ENCODE measurements at places on chromosomes 2 and 18.

GRCh38 chr18:79544386-79544963 is 135.1 kb upstream of the CTDP1 start:
- DNase-seq, result no peak

- DNase-seq, result no peak
These were observed 4.9 kb downstream of the IRS1 start for GRCh38 chr2:226794751-226795171.

DNA sequence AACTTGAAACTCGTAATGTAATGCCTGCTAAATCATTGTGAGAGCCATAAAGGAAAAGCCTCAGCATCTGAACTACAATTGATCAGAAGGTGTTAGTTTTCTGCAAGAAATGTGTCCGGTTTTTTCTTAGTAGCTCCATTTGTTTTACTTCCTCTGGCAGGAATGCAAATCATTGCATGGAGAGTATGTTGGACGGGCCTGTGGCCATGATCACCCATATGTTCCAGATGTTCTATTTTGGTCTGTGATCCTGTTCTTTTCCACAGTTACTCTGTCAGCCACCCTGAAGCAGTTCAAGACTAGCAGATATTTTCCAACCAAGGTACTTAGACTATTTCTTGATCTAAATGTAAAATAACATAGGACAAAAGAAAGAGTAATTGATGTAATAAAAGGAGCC is 126.6 kb downstream of the DPP4 start:
- no peak for DNase-seq

DNA sequence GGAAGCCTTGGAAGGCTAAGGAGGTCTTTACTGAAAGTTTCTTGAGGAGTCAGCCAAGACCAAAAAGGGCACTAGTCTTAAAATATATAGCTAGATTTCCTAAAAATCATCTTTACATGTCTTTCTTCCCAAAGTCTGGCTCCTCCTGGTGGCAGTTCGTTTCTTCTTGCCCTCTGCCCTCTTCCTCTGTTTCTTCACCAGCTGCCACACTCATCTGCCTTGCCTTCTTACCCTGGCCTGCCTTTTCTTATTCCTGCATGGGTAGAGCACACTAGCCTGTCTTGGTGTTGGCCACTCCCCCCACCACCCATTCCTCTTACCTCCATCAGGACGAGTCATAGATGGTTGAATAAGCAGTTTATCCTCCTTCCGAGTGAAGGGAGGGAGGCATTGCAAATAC is 129.8 kb downstream of the RAPGEF4 start:
- no peak for DNase-seq

Data from NCI-H1930 (cell line).